Stimulated activated CD8-positive, alpha-beta memory T cell treated with anti-CD3 and anti-CD28 coated beads, Interleukin-15, amount 100 ng/mL, for 4 hours (primary cell): ENCODE measurements at places on chromosomes 7 and 10.

DNA sequence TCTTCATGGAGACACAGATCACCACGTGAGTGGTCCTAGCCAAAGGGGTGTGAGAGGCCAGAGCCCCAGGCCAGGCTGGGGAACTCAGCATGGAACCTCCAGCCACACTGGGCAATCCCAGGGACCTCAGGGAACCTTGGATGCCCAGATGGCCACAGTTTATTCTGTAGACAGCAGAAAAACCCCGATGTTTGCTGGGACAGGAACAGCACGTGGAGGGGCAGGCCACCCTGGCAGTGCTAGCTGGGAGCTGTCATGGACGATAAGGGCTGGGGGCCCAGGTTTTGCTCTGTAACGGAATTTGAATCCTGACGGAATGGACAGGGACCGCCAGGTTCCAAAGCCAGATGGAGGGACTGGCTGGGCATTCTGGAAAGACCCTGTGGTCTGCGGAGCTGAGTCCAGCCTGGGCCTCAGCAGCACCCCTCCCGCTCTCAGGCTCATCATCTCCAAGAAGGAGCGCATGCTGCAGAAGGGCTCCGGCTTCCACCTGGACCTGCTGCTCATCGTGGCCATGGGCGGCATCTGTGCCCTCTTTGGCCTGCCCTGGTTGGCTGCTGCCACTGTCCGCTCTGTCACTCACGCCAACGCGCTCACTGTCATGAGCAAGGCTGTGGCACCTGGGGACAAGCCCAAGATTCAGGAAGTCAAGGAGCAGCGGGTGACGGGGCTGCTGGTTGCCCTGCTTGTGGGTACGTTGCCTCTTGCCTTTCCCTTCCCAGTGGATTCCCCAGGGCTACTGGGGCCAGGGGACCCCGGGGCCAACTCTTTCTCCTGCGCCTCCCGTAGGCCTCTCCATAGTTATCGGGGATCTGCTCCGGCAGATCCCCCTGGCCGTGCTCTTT lies 5.6 kb downstream of the FASTK start:
- DNase-seq, result no peak

- DNase-seq, result no peak
Observed at GRCh38 chr10:133279326-133280226, 2.9 kb upstream of the ADAM8 start.

DNA sequence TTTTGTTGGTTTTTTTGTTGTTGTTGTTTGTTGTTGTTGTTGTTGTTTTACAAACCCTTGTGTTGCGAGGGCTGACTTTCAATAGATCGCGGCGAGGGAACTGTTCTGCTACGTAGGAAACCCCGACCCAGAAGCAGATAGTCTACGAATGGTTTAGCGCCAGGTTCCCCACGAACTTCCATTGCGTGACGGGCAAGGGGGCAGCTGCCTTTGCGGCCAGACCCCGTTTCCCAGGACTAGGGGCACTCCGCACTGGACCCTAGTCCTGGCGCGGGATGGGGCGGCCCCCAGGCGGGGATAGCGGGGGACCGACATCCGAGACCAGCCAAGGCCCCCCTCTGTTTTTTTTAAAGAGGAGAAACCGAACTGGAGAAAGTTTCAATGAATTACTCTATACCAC lies 119.6 kb downstream of the LRRTM3 start:
- DNase-seq, result no peak

DNA sequence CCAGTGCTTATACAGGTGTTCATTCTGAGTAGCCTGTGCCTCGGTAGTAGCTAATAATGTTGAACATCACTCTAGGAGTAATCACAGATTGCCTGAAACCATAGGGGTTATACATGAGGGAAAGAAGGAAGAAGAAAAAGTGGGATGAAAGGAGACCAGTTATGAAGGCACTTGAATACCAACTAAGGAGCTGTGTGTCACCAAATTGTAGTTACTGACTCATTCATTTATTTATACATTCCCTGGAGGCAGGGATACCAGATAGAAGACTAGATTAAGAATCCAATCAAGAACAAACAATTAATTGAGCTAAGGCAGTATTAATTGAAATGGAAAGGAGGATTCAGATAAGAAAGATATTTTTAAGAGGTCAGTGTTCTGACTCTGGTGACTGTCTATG lies 129.6 kb upstream of the PRPS1L1 start:
- DNase-seq, result no peak

DNA sequence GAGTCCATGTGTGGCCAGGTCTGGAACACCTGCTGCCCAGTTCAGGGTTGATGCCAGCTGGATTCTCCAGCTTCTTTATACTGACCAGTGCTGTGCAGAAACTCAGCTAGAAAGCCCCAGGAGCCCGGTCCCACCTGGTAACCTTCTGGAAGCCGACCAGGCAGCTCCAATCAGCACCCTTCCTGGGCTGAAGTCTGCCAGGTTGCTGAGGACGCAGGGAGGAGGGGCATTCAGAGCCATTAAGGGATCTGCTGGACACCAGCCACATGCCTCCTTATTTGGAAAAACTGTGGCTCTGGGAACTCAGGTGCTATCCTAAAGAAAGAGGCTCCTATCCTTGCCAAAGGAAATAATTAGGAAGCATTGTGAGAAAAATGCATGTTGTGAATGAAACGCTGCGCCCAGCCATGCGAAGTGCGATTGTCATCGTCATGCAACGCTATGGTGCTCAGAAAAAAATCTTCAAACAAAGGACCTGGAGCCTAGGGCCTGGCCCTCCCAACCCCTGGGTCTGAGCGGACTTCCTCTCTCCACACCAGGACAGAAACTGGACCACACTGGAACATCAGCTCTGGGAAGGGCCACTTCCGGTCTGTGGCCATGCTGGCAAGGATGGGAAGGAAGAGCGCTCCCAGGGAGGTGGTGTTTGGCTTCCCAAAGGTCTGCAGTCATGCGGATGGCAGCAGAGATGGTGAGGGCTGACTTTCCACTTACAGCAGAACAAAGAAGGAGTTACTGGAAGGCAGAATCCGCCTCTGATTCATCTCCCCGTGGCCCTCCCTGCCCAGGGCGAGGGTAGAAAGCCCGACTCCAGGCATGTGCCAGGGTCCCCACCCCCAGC lies 90.1 kb downstream of the FAM53B start:
- DNase-seq, result no peak

- DNase-seq, result no peak
Observed at GRCh38 chr10:91635401-91636400, 2.8 kb upstream of the PPP1R3C start.

- no peak for DNase-seq
Observed at GRCh38 chr10:23479798-23480473, 41.1 kb downstream of the OTUD1 start.

- DNase-seq, result no peak
Observed at GRCh38 chr10:103789161-103789560, 66.2 kb downstream of the SH3PXD2A start.

- no peak for DNase-seq
Observed at GRCh38 chr10:6612371-6612770, 32.3 kb upstream of the PRKCQ start.

- no peak for DNase-seq
Observed at GRCh38 chr10:17358461-17358860, 95.9 kb downstream of the ST8SIA6 start.

DNA sequence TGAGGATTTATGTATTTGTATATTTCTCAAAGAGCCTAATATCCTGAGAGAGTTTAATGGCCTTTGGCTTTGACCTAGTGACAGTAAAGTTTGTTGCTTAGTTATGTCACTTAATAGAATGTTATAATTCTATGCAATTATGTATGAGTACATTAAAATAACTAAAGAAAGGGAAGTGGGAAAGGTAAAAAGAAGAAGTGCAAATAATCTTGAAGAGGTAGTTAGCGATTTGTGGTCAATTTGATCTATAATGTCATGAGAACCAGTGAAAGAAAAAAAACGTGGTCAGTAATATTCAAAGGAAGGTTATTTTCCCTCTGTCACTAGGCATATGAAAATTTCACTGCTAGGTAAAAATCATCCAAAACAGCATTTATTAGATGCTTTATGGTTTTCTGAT lies 143.4 kb upstream of the LSM8 start:
- DNase-seq, result no peak

DNA sequence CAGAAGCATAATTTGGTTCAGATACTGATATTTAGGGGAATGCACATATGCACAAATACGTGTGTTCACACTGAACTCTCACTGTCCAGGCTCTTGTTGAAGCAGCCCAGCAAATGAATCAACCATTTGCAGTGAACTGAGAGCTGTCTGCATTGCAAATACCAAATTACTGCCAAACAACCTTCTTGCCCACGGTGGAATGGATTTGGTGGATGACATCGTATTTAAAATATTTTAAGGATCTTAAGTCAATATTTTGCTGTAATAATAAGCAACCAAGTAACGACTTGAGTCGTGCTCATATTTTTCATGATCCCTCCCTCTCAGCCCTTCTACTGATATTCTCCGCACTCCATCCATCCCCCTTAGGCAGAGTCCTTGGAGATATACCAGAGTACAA lies 107.9 kb upstream of the FEZF1 start:
- no peak for DNase-seq

DNA sequence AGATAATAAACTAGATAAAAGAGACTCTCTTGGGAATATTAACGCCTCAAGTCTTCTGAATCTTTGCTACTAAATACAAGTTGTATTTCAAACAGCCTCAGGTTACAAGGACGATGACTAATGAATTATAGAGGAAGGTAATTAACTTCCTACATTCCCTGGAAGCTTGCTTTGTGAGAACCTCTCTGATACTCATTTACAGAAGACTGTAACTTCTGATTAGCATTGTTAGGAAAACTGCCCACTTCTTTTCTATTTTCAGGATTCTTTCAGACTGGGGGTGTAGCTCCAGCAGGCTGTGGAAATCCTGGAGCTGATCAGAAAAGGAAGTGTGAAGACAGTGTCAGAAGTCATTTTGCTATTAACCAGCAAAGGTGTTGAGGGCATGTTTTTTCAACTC lies 316.7 kb upstream of the NPSR1 start:
- no peak for DNase-seq

GRCh38 chr7:82442492-82443035 lies 1.0 kb downstream of the CACNA2D1 start:
- DNase-seq, result no peak

GRCh38 chr10:49837685-49838084 lies 75.6 kb upstream of the OGDHL start:
- no peak for DNase-seq

GRCh38 chr7:142089035-142089434 lies 22.5 kb upstream of the MGAM2 start:
- no peak for DNase-seq
